ENCODE measurements at places on chromosomes 6 and 20. TPM values are rescaled to one million over a fixed set of nuclear protein-coding genes. Genes with fewer than 3 reads are reported as not detected.

The TAAR2 gene
- not detected for total RNA-seq

The MEI4 gene
- total RNA-seq, result not detected

The PPP1R3G gene
- total RNA-seq, result 1.6 TPM

The ZBTB46 gene
- 21.1 TPM for total RNA-seq

The LSM14B gene
- 17.9 TPM for total RNA-seq

The C6orf47 gene
- 20.9 TPM for total RNA-seq

The DDO gene
- 2.1 TPM for total RNA-seq

The ENPP3 gene
- total RNA-seq, result under 0.01 TPM

The DIDO1 gene
- 30.8 TPM for total RNA-seq

The BPIFB4 gene
- total RNA-seq, result not detected
